ENCODE measurements at places on chromosomes 6 and 20.

- no peak for DNase-seq
Observed at GRCh38 chr6:75422024-75422639, 71.5 kb downstream of the FILIP1 start.

DNA sequence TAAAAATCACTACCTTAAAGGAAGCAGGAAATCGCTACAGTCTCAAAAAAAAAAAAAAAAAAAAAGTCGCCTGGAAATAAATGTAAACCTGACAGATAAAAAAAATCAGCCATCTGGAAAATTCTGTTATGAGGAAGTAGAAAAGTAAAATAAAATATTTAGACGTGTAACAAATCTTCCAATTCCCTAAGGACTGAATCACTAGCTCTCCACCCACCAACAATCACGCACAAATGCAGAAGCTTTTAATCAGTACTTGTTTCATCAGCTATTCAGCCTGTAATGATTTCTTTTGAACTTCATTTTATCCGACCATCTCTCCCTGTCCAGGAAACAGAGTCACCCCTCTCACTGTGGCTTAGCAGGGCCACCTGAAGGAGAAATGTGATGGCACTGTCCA lies 59.0 kb downstream of the SLC23A2 start:
- no peak for DNase-seq

- no peak for DNase-seq
Observed at GRCh38 chr6:35730745-35731413, 6.0 kb upstream of the ARMC12 start.

GRCh38 chr6:91278416-91278815 lies 691.5 kb upstream of the MAP3K7 start:
- no peak for DNase-seq

DNA sequence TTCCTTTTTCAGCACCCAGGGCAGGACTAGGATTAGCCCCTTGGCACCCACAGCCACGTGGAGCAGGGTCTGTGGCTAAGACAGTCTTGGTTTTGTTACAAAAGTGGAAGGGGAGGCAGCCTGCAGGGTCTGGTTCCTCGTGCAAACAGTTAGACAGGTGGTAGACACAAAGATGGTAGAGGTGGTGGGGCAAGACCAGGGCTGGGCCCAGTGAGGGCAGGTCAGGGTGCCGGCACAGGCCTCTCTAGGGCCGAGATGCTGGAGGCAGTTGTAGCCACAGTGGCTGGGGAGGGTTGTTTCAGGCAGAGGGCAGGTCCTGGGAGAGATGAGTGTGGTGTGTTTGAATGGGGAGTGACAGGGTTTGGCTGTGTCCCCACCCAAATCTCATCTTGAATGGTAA lies 161.6 kb downstream of the SMOC2 start:
- DNase-seq, result no peak

- DNase-seq, result no peak
Observed at GRCh38 chr6:42550277-42550676, 13.6 kb upstream of the UBR2 start.
